PC-9 (cell line): ENCODE measurements at places on chromosomes 7 and 10. TPM values are rescaled to one million over a fixed set of nuclear protein-coding genes. Genes with fewer than 3 reads are reported as not detected.

GPR15LG gene
- not detected in 2 replicates for total RNA-seq

ARMH3 gene
- 12.0 and 12.8 TPM in 2 replicates for total RNA-seq

RSPH10B2 gene
- 0.76 and 2.0 TPM in 2 replicates for total RNA-seq

CHCHD1 gene
- 44.1 and 44.5 TPM in 2 replicates for total RNA-seq

OR9A2 gene
- not detected in 2 replicates for total RNA-seq

CSGALNACT2 gene
- total RNA-seq = 7.2 and 8.5 TPM in 2 replicates

DNA sequence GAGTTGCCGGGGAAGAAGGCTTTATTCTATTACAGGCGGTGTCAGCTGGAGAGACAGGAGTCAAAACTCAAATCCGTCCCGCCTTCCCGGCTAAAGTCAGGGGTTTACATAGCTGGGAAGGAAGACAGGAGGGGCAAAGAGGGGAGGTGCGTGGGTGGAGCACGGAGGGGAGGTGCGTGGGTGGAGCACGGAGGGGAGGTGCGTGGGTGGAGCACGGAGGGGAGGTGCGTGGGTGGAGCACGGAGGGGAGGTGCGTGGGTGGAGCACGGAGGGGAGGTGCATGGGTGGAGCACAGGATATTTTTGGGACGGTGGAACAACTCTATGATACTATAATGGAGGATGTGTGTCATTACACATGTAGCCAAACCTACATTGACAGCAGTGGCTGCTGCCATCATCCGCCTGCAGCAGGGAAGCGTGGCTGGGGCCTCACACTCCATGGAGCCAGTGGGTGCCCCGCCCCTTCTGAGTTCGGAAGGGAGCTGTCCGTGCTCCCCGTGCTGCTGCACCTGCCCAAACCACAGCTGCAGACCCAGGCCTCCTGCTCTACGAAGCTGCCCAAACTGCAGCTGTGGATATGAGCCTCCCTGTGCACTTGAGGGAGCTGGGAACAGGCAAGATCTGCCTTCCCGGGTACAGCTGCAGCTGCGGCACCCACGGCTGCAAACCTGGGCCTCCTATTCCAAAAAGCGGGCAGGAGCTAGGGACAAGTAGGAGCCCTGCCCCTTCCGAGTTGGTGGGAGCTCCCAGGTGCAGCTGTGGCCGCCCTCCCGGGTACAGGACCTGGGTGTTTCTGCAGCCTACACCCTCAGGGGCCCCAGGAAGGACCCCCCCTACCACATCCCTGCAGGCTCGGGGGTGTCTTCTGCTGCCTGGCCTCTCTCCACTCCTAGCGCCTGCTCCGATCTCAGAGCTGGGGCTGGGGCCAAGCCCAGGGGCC, 119.4 kb downstream of the DYNC2I1 start:
- H3K27ac ChIP-seq = no peak overlapping the region
- no peak for DNase-seq
- no peaks in the 10 kb centered on the region for H3K4me1 ChIP-seq
- no peak overlapping the region for H3K4me3 ChIP-seq

DNA sequence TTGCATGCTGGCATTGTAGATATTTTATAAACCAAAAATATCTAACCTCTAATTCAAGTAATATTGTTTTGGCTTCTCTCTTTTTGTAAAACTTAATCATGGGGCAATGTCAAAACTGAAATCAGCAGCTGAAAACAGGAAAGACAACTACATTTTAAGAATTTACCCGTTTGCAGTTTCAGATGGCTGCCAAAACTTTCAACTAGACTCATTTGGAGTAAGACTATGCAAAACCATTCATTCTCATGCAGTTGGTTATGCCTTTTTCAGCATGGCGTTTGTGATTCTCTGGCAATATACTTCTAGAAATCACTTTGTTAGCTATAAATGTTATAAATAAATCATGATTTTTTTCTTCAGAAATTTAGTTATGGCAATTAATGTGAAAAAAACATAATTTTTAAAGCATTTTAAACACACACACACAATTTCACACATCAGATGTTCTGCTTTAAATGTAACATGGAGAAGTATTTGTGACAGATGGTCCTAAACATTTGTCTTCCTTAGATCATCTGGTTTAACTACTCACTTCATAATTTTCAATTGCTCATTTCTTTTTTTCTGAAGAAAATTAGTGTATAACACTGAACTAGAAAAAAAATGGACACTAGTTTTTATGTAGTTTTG, 116.4 kb downstream of the ITGB8 start:
- H3K36me3 ChIP-seq = no peaks in the 10 kb centered on the region
- no peaks in the 10 kb centered on the region for H3K27me3 ChIP-seq
- 0 out of 2 replicates have a peak, but pooled peaks cover under 1% of the 10 kb centered on the region for H3K4me1 ChIP-seq
- H3K27ac ChIP-seq = no peak overlapping the region

- no peak overlapping the region for H3K4me3 ChIP-seq
- DNase-seq = no peak
- H3K36me3 ChIP-seq = no peaks in the 10 kb centered on the region
- H3K27me3 ChIP-seq = no peaks in the 10 kb centered on the region
These were observed 92.1 kb downstream of the CABCOCO1 start for GRCh38 chr10:61754587-61755550.

- no peak overlapping the region for H3K27ac ChIP-seq
- no peak for DNase-seq
These were observed 24.4 kb downstream of the RHOBTB1 start for GRCh38 chr10:60919551-60919950.

DNA sequence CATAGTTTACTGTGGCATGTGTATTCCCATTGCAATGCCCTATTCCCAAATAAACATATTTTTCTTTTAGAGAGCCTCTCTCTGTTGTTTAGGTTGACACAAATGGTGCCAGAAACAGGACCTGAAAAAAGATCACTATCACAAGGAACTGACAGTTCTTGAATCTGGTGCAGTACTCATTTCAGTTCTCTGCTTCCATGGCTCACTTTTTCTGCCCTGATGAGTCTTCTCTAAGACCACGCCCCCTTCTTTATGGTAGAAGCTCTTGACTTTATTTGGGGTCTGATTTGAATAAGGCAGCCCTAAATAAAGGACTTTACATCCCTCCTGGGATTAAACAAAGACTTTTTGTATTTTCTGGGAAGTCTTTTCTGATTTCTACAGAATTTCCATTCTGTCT, 3.5 kb upstream of the CCDC126 start:
- H3K4me1 ChIP-seq = peaks cover 25% of the 10 kb centered on the region
- no peak for DNase-seq
- no peak overlapping the region for H3K27ac ChIP-seq
- no peaks in the 10 kb centered on the region for H3K27me3 ChIP-seq

DNA sequence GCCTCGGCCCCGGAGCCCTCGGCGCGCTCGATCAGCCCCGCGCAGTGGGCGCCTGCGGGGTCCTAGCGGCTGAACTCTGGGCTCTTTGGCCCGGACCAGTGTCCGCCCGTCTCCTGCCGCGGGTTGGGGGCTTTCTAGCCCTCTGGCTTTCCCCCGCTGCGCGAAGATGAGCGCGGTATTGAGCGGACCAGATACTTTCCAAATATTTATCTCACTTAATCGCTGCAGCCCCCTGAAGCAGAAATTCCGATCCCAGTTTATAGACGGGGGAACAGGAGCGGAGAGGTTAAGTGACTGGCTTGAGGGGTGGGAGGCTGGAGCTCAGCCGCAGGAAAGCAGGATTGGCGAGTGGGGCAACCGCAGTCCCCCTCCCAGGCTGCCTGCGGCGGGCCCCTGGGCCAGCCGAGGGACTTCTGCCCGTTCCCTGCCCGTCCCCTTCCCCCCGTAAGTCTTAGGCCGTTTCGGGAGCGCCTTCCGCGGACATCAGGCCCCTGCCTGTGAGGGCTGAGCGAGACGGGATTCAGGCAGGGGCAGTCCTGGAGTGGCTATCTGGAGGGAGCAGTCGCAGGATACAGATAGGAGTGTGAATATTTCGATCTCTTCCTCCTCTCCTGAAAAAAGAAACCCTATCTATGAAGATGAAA, 565 bp downstream of the STRIP2 start:
- H3K27ac ChIP-seq = peak overlapping the region; percentile 45
- 0 out of 2 replicates have a peak, but pooled peaks cover 1% of the 10 kb centered on the region for H3K36me3 ChIP-seq
- no peaks in the 10 kb centered on the region for H3K27me3 ChIP-seq

DNA sequence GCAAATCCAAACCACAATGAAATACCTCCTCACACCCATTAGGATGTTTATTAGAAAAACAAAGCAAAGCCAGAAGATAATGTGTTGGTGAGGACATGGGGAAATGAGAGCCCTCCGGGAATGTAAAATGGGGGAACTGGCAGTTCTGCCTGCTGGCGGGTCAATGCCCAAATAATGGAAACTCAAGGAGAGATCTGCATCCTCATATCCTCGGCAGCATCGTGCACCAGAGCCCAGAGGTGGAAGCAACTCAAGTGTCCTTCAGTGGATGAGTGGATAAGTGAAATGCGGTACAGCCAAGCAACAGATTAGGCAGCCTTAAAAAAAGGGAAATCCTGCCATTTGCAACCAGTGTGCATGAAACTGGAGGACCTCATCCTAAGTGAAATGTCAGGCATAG, 325.2 kb downstream of the WDR37 start:
- no peak overlapping the region for H3K27ac ChIP-seq
- DNase-seq = no peak
- H3K36me3 ChIP-seq = no peaks in the 10 kb centered on the region

DNA sequence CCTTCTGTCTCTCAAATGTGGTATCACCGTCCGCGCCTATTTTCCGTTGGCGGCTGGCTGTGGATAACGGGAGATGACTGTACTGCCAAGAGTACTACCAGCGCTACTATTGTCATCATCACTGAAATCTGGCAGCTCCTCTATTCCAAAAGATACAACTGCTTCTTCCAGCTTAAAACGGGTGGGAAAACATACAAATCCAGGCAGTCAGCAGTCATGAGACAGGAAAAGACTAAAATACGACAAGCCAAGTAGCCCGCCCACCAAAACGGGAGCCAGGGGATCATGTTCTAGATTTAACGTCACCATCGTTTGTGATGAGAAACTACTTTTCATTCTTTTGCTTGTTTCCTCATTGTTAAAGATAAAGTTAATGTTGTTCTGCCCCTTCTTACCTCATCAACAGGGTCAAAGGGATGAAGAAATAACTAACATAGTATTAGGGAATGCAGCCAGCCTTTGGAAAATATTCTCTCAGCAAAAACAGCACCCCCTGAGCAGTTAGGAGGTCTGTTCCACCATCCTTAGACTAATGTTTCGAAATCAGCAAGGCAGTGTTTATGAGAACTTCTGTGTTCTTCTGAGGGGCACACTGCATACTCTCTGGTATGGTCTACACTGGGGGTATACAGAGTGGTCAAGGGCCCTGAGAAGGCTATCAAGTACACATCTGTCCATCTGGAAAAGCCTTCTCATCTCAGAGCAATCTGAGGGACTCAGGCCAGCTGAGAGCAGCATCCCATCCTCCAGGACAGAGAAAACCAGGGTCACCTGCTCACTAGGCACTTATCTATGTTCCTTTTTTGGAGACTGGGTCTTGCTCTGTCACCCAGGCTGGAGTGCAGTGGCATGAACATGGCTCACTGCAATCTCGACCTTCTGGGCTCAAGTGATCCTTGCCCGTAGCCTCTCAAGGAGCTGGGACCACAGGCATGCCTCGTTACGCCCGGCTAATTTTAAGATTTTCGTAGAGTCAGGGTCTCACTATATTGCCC, 47.5 kb downstream of the GNA12 start:
- peaks cover 14% of the 10 kb centered on the region for H3K4me1 ChIP-seq
- no peak overlapping the region for H3K27ac ChIP-seq
- DNase-seq = no peak
- H3K36me3 ChIP-seq = peaks cover 21% of the 10 kb centered on the region

DNA sequence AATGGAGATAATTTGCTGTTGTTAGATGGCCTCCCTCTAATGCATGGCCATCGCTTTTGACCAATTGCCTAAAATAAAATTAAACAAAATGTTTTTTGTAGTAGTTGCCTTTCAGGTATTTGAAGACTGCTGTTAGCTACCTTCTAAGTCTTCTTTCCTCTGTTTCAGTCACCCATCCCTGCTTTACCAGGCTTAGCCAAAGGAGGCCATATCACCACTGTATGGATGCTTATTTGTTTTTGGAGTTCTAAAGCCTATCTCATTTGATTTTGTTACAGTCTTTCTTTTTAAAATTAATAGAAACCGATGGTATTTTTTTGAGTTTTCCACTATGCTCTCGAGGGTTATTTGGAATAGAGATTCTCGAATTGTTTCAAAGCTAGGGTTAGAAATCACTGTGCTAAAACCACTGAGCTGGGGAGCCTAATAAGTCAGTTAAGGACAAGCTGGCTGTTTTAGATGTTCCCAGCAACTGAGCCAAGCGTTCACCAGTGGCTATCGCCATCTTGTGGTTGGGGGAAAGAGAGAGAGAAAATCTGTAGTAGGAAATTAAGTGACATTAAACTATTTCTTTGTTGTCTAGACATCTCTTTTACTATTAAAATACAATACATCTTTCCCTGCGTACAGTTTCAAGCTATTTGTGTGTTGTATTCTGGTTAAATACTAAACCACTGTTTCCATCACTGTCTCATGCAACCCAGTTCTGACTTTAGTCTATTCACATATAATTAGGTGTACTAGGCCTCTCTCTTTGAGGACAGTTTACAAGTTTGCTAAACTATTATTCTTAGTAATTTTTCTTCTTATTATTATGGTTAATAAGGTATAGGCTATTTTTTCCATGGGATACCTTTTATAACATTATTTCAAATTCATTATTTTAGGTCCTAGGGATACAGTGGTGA, 52.2 kb downstream of the GPR158 start:
- no peaks in the 10 kb centered on the region for H3K36me3 ChIP-seq
- no peaks in the 10 kb centered on the region for H3K27me3 ChIP-seq
- peak; percentile 23 for DNase-seq
- H3K4me1 ChIP-seq = no peaks in the 10 kb centered on the region
- no peak overlapping the region for H3K27ac ChIP-seq
- no peak overlapping the region for H3K4me3 ChIP-seq

GRCh38 chr10:132458586-132459300, 61.7 kb downstream of the PWWP2B start:
- no peak overlapping the region for H3K27ac ChIP-seq
- H3K36me3 ChIP-seq = no peaks in the 10 kb centered on the region
- no peaks in the 10 kb centered on the region for H3K4me1 ChIP-seq
- peak; percentile 48 for DNase-seq

GRCh38 chr7:51224811-51225595, 91.6 kb downstream of the COBL start:
- H3K4me1 ChIP-seq = peaks cover 18% of the 10 kb centered on the region
- DNase-seq = peak; percentile 73
- no peaks in the 10 kb centered on the region for H3K36me3 ChIP-seq

DNA sequence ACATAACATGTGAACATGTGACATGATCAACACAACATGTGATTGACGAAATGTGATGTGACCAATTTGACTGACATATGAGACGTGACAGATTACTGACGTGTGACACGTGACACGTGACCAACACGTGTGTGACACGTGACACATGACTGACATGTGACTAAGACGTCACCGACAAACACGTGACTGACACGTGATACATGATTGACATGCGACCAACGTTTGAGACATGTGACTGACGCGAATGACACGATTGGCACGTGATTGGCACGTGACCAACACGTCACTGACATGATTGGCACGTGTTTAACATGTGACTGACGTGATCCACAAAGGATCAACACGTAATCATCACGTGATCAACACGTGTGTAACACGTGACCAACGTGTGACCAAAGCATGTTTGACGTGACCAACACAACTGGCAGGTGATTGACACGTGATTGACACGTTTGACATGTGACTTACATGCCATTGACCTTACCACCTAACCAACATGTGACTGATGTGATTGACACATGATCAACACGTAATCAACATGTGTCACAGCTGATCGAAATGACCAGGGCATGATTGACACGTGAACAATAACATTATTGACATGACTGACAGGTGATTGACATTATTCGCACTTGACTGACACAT, 23.7 kb downstream of the CRPPA start:
- H3K27me3 ChIP-seq = no peaks in the 10 kb centered on the region
- no peak for DNase-seq
- no peak overlapping the region; the same call in 1 of the 2 replicates for H3K4me3 ChIP-seq
- H3K36me3 ChIP-seq = peaks cover 10% of the 10 kb centered on the region; the same call in 1 of the 2 replicates
- H3K27ac ChIP-seq = no peak overlapping the region
